ENCODE measurements at places on chromosomes 12 and 14.
A peak's percentile ranks its signal among the peaks of the same experiment; 100 is the strongest.

GRCh38 chr12:14157088-14157747 is 175.8 kb upstream of the GRIN2B start:
- DNase-seq, result peak; percentile 76

DNA sequence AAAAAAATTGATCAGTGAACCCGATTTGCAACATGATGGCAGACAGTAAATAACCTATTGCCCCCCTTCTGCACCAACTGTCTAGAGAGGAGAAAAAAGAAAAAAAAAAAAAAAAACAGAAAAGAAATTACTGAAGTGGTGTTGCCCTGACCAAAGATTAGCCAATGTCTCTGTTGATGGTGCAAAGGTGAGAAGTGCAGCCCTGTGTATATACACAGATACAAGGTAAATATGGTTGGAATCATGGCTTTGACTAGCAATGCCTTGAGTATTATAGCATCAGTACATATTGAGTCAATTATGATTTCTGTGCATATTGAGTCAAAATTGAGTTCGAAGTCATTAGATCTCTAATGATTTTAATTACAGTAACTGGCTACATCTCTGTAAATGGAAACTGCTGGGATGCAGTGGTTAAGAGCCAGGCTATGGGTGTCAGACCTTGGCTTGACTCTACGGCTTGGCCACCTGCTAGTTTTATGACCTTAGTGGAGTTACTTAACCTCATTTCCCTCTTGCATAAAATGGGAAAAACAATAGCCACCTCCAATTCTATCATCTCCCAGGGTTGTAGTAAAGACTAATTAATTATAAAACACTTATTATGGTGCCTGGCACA is 51.0 kb downstream of the EGLN3 start:
- DNase-seq, result no peak

GRCh38 chr12:124046456-124046740 is 73.4 kb downstream of the ZNF664 start:
- no peak for DNase-seq

GRCh38 chr12:57079821-57080220 is 1.2 kb upstream of the NEMP1 start:
- no peak for DNase-seq

- DNase-seq, result no peak
Observed at GRCh38 chr12:75437564-75437963, 43.0 kb upstream of the GLIPR1 start.

All from left kidney (tissue), 8 donors.